Mucosa of descending colon (tissue), 3 donors: ENCODE measurements at places on chromosomes 12 and 14. TPM values are rescaled to one million over a fixed set of nuclear protein-coding genes. Genes with fewer than 3 reads are reported as not detected.

DNA sequence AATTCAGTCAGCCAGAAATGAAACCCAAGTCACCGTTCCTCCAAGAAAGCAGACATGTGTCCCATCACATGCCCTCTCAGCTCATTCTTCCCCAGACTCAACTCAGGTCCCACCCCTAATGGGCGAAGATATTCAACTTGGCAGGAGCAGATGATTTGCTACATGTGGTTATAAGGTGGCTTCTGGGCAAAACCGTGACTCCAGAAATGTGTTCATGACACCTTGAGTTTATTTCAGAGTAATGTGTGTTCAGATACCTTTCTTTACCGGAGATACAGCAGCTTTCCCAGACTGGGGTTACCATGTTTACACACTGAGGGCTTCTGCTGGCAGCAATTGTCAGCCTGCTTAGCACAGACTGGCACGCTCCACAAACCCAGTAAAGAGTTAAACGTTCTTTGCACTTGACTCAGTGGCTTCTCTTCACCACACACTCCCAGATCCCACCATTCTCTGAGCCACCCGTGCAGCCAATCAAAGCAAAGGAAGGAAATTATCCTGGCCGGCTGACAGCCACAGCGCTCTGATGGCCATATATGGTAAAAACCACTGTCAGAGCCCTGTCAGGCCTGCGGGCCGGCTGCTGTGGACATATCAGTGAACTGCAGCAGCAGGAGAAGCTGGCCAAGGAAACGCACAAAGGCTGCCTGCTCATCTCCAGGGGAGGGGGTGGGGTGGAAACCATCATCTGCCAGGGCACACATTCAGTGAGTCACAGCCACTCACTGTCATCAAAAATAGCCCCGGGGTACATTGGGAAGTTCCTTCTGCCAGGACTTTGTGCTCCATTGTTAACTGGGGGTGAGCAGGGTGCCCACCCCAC lies 39.9 kb downstream of the CORO1C start:
- DNase-seq, result peak; percentile 91

PTGDR gene
- 10.0 TPM for total RNA-seq

DNA sequence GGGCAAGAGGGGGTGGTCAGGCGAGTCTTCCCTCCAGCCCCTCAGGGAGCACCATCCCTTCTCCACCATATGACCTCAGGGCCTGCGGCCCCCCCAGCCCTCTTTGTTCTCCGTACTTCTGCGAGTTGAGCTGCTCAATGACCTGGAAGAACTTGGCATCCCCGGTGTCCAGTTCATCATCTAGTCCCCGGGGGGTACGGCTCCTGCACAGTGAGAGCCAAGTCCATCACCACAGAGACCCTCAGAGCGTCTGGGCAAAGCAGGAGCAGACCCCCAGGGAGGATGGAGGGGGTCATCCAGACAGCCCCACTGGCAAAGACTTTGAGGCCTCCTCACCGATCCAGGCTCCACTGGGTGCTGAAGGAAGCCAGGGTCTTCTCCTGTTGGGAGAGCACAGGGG lies 8.9 kb downstream of the ADCY4 start:
- no peak for DNase-seq

KLRC2 gene
- total RNA-seq, result not detected

GRCh38 chr14:68047906-68048305 lies 228.3 kb downstream of the RAD51B start:
- DNase-seq, result no peak

CLEC4C gene
- total RNA-seq, result not detected

GRCh38 chr14:96249029-96249428 lies 7.0 kb upstream of the BDKRB1 start:
- no peak for DNase-seq

VASH1 gene
- 11.6 TPM for total RNA-seq

DNA sequence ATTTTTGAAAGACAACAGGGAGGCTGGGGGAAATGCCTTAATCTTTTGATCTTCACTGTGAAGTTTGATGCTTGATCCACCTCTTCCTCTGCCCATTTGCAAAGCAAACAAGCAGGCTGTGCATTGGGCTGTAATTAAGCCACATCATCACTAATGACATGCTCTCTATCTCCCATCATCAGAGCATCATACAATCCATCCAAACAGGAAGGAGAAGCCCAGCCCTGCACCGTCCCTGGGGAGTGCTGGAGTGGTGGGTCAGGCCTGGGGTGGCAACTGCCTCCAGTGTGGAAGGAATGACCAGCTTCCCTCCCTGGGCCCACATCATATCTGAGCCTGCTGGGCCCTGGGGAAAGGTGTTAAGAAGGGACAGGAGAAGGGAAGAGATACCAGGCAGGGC lies 6.9 kb upstream of the KRT74 start:
- DNase-seq, result no peak

DNA sequence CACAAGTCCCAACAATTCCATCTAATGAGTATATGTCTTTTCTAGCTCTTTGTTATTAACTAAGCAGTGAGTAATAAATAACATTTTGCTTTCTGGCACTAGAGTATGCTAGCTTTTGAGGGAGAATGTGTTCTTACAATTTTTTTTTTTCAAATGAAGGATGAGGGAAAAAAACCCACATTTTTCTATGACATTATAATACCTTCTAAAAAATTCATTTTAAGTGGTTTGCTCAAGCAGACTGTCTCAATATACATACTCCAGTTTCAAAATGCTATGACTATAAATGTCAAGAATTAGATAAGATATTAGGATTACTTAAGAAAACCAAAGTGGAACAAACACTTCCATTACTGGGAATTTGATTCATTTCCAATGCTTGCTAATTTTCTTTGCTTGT lies 394.6 kb downstream of the C12orf75 start:
- DNase-seq, result no peak

IRAK3 gene
- 2.7 TPM for total RNA-seq

- no peak for DNase-seq
These were observed 20.0 kb upstream of the ITGA5 start for GRCh38 chr12:54439096-54439495.

SPX gene
- not detected for total RNA-seq
